ENCODE measurements at places on chromosomes 2 and 18.
A peak's percentile ranks its signal among the peaks of the same experiment; 100 is the strongest.

DNA sequence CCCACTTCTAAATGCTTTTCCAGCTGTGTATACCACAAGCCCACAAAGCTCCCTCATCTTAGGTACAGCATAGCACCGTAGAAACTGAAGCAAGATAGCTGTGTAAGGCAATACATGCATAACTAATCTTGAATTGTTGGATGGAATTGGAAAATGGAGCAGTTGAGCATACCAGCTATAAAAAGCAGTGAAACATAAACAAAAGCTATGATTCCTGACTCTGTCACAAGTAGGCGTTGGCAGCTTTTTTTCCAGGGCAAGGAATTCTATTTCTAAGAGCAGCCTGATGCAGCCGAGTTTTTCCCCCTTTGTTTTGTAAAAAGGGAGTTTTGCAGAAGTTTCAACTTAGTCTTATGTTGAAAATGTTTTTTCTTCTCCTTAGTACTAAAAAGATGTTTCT, 32.4 kb downstream of the MOGAT1 start:
- peak; percentile 80 for DNase-seq

DNA sequence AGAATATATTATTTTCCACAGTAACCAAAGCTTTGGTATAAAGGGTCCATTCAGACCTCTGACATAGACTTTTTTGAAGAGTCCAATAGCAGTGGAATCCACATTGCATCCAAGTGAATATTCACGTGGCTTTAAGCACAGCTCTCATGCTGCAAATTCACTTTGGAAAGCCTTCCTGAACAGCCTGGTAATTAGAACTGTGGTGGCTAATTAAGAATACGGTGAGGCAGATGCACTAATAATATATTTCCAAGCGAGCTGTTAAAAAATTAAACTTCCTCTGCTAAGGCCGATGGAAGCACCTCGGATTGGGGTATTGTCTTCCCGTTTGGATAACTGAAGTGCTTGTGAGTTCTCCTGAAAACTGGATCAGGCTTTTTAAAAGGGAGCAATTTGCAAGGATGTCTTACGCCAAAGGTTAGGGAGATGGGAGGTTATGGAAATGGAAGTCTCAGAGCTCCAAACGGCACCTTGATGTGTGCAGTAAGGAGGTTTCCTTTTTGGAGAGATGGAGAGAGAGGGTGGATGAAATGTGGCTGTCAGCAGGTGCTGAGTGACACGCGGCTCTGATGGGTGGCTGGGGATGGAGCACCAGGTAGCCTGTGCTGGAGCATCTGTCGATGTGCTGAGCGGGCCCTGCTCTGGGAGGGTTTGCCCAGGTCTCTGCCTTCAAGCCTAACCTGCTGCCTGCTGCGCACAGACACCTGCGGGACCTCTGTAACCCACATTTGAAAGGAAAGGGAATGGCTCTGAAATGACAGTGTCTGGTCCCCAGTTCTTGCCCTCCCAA, 37.5 kb downstream of the CABLES1 start:
- no peak for DNase-seq

- DNase-seq = no peak
These were observed 22.0 kb downstream of the TNFRSF11A start for GRCh38 chr18:62347089-62347506.

- no peak for DNase-seq
These were observed 55.9 kb upstream of the KIF5C start for GRCh38 chr2:148819019-148819585.

- no peak for DNase-seq
These were observed 66.1 kb downstream of the EXOC6B start for GRCh38 chr2:72759755-72760154.

GRCh38 chr2:5851410-5851809, 159.2 kb downstream of the SOX11 start:
- no peak for DNase-seq
